ENCODE measurements at places on chromosomes 4 and X.

DNA sequence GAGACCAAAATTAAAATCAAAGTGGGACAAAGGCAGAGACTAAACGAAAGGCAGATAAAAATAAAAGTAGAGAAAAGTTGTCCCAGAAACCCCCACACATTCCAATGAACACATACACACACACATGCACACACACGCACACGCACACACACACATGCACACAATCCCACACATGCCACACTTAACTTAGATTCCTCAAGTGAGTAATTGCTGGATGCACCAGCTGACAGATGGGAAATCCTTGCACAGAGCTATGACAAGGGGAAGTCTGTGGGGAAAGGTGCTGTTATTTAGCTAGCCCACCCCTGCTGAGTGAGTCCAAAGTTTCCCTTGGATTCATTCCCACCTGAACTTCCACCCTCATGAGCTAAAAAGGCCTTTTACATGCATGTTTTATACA, 233.9 kb downstream of the RAB28 start:
- no peak for DNase-seq

GRCh38 chr4:169404960-169405359, 134.2 kb upstream of the SH3RF1 start:
- DNase-seq = no peak

DNA sequence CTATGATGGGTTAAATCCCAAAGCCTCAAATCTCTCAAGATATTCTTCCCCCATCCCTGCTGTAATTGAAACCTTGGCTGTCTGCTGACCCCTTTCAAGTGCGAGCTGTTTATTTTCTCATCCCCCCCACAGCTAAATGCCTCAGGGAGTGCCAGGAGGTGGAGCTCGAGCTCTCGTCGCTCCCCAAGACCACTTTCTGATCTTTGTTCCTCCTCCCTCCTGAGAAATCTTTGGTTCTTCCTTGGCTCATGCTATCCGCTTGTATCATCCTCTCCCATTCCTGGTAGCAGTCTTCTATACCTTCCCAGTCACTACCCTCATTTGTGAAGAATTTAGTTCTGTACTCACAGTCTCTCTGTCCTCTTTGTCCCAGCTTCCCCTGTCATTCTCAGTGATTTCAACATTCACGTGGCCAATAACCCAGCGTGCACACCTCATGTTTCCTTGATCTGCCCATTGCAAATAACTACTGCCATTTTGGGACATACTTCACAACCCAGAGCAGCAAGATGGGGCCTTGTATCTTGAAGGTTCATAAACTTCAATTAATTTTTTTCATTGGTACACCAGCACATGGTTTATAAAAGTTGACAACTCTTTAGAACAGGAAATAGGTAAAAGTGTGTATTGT, 9.2 kb upstream of the SLC25A43 start:
- DNase-seq = no peak

GRCh38 chr4:25875281-25875745, 12.5 kb upstream of the SEL1L3 start:
- no peak for DNase-seq

DNA sequence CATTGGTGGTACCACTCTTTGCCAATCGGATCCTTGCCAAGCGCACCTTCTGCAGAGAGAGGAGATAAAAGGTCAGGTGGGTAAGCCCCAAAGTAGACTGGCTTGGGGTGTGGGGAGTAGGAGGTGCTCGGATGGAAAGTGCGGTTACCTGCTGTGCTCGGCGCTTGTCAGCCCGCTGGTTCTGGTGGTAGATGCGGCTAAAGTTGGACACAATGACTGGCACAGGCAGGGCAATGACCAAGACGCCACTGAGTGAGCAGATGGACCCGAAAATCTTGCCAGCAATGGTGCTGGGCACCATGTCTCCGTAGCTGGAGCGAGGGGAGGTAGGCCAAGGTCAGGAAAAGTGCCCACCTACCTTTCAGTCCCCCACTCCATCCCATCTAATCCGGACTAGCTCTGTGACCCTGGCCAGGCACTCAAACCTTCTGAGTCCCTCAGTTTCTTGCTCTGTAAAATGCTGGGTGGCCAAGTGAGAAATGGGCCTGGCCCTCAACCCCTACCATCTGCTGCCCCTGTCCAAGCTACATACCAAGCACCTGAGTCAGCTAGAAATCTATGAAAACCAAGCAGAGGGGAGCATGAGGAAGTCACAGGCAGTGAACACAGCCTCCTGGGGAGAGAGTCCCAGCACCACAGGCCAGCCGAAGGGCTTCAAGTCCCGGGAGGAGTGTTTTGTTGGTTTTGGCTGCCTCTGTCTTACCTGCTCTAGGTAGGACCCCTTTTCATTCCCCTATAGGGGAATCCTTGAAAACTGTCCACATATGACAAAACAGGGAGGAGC, 4.7 kb downstream of the KCND1 start:
- DNase-seq = no peak

DNA sequence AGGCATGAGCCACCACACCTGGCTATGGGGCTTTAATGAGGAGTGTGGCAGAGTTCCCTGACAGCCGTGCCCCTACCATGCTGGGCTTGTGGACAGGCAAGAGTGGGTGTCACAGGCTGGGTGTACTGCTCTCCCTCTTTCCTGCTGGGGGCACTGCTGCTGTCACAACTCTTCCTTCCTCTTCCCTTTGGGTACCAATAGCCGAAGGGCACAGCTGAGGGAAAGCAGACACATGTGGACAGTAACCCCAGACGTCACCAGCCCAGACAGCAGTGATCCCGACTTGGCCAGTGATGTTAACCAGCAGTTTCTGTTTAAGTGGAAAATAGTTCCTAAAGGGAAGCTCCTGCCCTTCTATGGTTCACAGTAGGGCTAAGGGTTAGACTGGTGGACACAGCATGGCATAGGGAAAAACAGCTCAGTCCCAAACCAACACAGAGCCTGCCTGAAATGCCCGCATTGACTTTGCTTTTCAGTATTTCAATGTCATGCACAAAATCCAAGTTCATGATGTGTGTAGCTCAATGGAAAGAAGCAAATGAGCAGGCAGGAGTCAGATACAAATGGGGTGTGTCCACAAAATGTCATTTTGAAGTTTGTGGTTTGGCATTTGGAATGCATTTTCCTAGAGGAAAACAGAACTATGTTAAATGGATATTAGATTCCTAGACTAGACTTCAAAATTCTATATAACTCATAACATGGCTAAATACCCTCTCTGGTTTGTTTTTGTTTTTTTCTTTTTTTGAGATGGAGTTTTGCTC, 24.9 kb upstream of the DDX3X start:
- no peak for DNase-seq

GRCh38 chr4:150322646-150323045, 244.4 kb downstream of the DCLK2 start:
- no peak for DNase-seq
